ENCODE measurements at places on chromosomes 12 and 14.
A peak's percentile ranks its signal among the peaks of the same experiment; 100 is the strongest.

GRCh38 chr12:1197264-1198018 lies 206.4 kb downstream of the ERC1 start:
- DNase-seq, result no peak

- no peak for DNase-seq
Measured at GRCh38 chr12:131407221-131408035, 303.5 kb upstream of the SFSWAP start.

DNA sequence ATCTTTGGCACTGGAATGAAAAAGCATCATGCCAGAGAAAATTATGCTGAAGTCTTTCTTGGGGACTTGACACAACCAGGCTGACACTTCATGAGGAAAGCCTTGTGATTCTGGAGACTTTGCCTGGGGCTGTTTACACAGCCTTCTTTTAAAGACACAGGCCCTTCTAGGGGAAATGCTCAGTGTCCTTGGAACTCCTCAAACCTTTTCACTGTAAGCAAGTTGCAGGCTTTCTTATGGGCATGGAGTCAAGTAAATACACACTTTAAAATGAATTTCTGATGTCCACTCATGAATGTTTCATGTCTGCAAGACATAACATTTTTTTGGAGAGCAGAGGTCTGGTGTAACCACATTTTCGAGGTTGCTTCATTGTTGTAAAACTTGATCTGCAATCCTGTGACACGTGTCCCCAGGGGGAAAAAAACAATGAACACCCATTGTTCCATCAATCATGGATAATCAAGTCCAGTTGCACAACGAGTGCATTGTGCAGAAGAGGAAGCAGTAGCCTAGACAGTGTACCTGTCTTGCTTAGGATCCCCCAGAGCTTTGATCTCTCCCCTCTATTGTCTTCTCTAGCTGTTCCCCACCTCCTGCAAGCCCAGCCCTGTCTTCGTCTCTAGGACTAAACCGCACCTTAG lies 155.1 kb upstream of the PRICKLE1 start:
- DNase-seq, result no peak

- DNase-seq, result peak; percentile 26
Measured at GRCh38 chr14:68977718-68978171, 1.4 kb downstream of the ACTN1 start.

All from activated CD4-positive, alpha-beta T cell treated with anti-CD3 and anti-CD28 coated beads, Interleukin-2, amount 50 U/mL, for 1 hour (primary cell).